ENCODE measurements at places on chromosomes 5 and 9.

- no peak for DNase-seq
These were observed 110.7 kb downstream of the FEM1C start for GRCh38 chr5:115433918-115434317.

GRCh38 chr5:137754961-137755762, 999 bp upstream of the HNRNPA0 start:
- no peak for DNase-seq

GRCh38 chr9:32663741-32664140, 28.3 kb upstream of the TAF1L start:
- no peak for DNase-seq

DNA sequence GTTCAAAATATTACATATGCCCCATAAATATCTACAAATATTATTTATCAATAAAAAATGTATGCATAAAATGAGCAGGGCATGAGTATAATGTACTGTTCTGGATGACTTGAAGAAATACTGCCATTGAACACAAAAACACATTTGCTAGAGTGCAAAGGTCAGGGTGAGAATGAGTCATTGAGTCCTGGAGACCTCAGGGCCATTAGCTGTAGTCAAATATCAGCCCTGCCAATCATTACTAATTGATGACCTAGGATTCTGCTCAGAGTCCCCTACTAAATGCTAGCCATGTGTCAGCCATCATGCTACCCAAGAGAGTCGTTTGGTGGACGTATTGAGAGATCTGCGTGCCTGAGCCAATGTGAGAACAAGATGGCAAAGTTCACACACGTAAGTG, 80.3 kb upstream of the FAM169A start:
- DNase-seq, result no peak

Data from NCI-H345 (cell line).